Body of pancreas (tissue), 4 donors: ENCODE measurements at places on chromosomes 6 and 20. TPM values are rescaled to one million over a fixed set of nuclear protein-coding genes. Genes with fewer than 3 reads are reported as not detected.

ZC2HC1B gene
- not detected for total RNA-seq

FAM217A gene
- not detected for total RNA-seq

PCMT1 gene
- 26.7 TPM for total RNA-seq

UBD gene
- total RNA-seq: 10.1 TPM

KCNK15 gene
- 3.3 TPM for total RNA-seq

ABT1 gene
- 3.0 TPM for total RNA-seq

NHSL1 gene
- 7.3 TPM for total RNA-seq

EFCAB8 gene
- 0.26 TPM for total RNA-seq

BMP6 gene
- 1.8 TPM for total RNA-seq

GPX5 gene
- total RNA-seq: not detected

GRM1 gene
- under 0.01 TPM for total RNA-seq

DNA sequence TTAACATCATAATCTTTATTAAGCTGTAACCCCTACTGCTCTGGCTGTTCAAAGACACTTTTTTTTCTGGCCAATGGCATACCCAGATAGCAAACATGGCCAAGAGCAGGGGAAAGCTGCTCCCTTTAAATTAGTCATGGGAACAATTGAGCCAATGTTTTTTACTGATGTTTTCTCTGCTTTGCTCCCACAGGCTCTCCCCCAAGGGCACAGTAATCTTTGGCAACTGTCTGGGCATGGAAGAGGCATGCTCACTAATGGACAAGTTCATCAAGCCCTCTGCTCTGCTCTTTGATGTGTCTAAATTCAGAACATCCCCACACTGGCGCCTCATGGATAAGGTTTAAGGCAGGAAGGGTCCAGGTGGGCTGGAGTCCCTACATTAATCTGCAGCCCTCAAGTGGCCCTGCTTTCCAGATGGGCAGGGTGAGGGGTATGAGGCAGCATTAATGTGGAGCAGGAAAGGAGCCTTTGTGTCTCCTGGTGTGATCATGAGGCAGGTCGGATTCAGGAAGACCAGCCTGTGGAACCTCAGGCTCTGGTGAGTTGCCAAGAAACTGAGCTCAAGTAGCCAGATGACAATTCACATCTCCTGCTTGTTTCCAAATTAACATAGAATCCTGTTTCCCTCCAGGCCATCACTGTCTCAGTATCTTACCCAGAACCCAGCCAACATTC lies 227.0 kb upstream of the CST7 start:
- no peak for DNase-seq
- H3K4me1 ChIP-seq: no peaks in the 10 kb centered on the region
- H3K4me3 ChIP-seq: no peak overlapping the region
- H3K27me3 ChIP-seq: no peaks in the 10 kb centered on the region
- no peak overlapping the region for H3K27ac ChIP-seq
- no peaks in the 10 kb centered on the region for H3K36me3 ChIP-seq

GRCh38 chr6:118844915-118845314 lies 49.0 kb upstream of the ASF1A start:
- no peak for DNase-seq
- H3K27me3 ChIP-seq: no peaks in the 10 kb centered on the region
- no peak overlapping the region for H3K27ac ChIP-seq
- no peaks in the 10 kb centered on the region for H3K4me1 ChIP-seq

GRCh38 chr6:2168480-2168879 lies 76.9 kb downstream of the GMDS start:
- H3K4me1 ChIP-seq: peaks cover 32% of the 10 kb centered on the region
- no peak overlapping the region for H3K4me3 ChIP-seq
- H3K27ac ChIP-seq: no peak overlapping the region
- H3K27me3 ChIP-seq: no peaks in the 10 kb centered on the region

DNA sequence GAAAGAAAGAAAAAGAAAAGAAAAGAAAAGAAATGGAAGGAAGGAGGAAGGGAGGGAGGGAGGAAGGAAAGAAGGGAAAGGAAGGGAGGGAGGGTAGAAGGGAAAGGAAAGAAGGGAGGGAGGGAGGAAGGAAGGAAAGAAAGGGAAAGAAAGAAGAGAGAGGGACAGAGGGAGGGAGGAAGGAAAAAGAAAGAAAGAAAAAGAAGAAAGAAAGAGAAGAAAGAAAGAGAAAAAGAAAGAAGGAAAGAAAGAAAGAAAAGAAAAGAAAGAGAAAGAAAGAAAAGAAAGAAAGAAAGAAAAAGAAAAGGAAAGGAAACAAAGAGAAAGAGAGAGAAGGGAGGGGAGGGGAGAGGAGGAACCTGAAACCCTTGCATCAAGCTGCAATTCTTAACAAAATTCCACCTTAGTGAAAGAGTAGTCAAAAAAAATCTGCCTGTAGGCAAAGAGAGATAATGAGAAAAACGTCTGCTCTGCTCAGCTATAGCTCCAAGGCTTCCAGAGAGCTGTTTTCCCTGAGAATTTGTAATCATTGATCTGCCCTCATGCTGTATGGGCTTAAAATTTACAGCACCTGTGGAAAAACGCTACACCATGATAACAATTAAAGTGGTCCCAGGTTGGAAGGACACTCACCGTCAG lies 16.7 kb upstream of the MYCT1 start:
- no peaks in the 10 kb centered on the region for H3K4me1 ChIP-seq
- H3K4me3 ChIP-seq: no peak overlapping the region
- no peak for DNase-seq
- H3K27me3 ChIP-seq: no peaks in the 10 kb centered on the region
- no peaks in the 10 kb centered on the region for H3K36me3 ChIP-seq

DNA sequence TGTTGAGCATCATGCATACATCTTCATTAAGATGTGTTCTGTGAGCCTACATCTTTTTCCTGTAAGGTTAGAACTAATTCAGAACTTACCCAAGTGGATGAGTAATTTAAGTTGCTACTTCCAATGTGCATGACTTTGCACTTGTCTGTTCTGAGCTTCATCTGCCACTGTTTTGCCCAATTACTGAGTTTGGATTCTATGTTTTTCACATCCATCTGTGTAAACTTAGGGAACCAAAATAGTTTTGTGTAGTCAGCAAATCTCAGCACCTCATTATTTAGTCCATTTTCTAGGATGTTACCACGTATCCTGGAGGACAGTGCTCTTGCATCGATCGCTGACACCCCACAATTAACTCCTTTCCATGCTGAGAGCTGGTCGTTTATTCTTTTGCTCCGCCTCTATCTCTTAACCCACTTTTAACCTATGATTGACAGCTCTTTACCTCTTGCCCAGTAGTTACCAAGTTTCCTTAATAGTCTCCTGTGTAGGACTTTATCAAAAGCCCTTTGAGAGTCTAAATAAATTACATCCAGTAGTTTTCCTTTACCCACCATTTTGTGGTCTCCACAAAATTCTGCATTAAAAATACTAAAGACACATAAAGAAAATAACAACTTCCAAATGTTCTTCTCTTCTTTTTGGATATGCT lies 44.2 kb upstream of the CITED2 start:
- H3K27me3 ChIP-seq: no peaks in the 10 kb centered on the region
- DNase-seq: no peak
- no peak overlapping the region for H3K4me3 ChIP-seq
- H3K27ac ChIP-seq: no peak overlapping the region
- H3K4me1 ChIP-seq: peaks cover 25% of the 10 kb centered on the region

DNA sequence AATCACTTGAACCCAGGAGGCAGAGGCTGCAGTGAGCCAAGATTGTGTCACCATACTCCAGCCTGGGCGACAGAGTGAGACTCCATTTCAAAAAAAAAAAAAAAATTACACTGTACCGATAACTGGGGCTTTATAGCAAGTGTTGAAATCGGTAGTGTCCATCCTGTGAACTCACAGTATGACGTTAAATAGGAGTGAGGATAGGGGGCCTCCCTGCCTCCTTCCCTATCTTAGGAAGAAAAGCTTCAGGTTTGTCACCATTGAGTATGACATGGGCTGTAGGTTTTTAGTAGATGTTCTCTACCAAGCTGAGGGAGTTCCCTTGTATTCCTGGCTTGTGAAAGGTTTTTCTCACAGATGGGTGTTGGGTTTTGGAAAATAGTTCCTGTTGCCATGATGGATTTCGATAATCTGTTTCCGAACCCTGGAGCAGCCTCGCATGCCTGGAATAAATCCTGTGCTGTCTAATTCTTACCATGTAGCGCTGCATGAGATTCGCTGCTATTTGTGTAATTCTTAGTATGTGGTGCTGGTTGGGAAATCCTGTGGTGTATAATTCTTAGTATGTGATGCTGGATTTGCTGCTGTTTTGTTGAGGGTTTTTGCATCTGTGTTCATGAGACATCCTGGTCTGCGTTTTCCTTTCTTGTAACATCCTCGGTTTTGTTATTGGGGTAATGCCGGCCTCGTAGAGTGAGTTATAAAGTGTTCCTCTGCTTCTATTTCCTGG lies 23.6 kb downstream of the NTSR1 start:
- no peaks in the 10 kb centered on the region for H3K36me3 ChIP-seq
- H3K27ac ChIP-seq: no peak overlapping the region
- H3K4me1 ChIP-seq: no peaks in the 10 kb centered on the region
- no peaks in the 10 kb centered on the region for H3K27me3 ChIP-seq
- DNase-seq: no peak
- H3K4me3 ChIP-seq: no peak overlapping the region

GRCh38 chr6:140438346-140438735 lies 1063.9 kb upstream of the CITED2 start:
- H3K36me3 ChIP-seq: no peaks in the 10 kb centered on the region
- H3K4me1 ChIP-seq: no peaks in the 10 kb centered on the region
- no peak for DNase-seq
- H3K4me3 ChIP-seq: no peak overlapping the region
- no peak overlapping the region for H3K27ac ChIP-seq

DNA sequence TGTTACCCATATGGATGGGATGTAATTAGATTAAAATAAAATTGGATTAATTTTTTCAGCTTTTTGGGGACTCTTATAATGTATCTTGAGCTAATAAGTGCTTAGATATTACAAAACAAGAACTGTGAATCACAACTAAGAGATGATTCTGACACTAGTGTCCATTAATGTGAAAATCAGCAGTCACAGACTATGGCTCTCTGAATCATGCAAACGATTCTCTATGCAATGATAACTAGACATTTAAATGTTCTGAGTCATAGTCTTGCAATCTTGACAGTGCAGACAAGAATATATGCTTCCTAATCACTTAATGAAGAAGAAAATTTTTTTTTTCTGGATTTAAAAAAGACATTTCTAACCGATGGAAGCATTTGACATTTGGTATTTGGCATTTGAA lies 82.2 kb upstream of the OPRM1 start:
- H3K4me3 ChIP-seq: no peak overlapping the region
- no peak overlapping the region for H3K27ac ChIP-seq
- H3K4me1 ChIP-seq: no peaks in the 10 kb centered on the region

GRCh38 chr20:33279261-33279910 lies 3.6 kb upstream of the BPIFB1 start:
- no peak overlapping the region for H3K27ac ChIP-seq
- DNase-seq: no peak
- H3K36me3 ChIP-seq: no peaks in the 10 kb centered on the region
- no peak overlapping the region for H3K4me3 ChIP-seq

GRCh38 chr6:169241688-169242350 lies 11.8 kb downstream of the THBS2 start:
- no peaks in the 10 kb centered on the region for H3K4me1 ChIP-seq
- H3K27ac ChIP-seq: no peak overlapping the region
- no peak for DNase-seq
- no peak overlapping the region for H3K4me3 ChIP-seq
- no peaks in the 10 kb centered on the region for H3K36me3 ChIP-seq

- no peaks in the 10 kb centered on the region for H3K36me3 ChIP-seq
- no peak for DNase-seq
- H3K4me1 ChIP-seq: peaks cover 21% of the 10 kb centered on the region
- H3K27ac ChIP-seq: peak overlapping the region; percentile 63
These were observed 139.8 kb downstream of the DTNBP1 start for GRCh38 chr6:15522856-15523529.

DNA sequence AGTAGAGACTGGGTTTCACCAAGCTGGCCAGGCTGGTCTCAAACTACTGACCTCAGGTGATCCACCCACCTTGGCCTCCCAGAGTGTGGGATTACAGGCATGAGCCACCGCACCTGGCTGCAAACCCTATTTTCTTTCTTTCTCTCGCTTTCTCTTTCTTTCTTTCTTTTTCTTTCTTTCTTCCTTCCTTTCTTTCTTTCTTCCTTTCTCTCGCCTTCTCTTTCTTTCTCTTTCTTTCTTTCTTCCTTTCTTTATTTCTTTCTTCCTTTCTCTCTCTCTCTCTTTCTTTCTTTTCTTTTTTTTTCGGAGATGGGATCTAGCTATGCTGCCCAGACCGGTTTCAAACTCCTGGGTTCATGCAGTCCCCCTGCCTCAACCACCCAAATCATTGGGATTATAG lies 47.0 kb upstream of the TGM3 start:
- H3K4me3 ChIP-seq: no peak overlapping the region
- DNase-seq: no peak
- H3K27ac ChIP-seq: no peak overlapping the region
- no peaks in the 10 kb centered on the region for H3K27me3 ChIP-seq
- no peaks in the 10 kb centered on the region for H3K4me1 ChIP-seq
- H3K36me3 ChIP-seq: no peaks in the 10 kb centered on the region

- H3K4me3 ChIP-seq: no peak overlapping the region
- no peak overlapping the region for H3K27ac ChIP-seq
- no peaks in the 10 kb centered on the region for H3K27me3 ChIP-seq
- H3K4me1 ChIP-seq: no peaks in the 10 kb centered on the region
- H3K36me3 ChIP-seq: no peaks in the 10 kb centered on the region
- no peak for DNase-seq
These were observed 14.7 kb upstream of the SIRPB2 start for GRCh38 chr20:1505871-1506270.

DNA sequence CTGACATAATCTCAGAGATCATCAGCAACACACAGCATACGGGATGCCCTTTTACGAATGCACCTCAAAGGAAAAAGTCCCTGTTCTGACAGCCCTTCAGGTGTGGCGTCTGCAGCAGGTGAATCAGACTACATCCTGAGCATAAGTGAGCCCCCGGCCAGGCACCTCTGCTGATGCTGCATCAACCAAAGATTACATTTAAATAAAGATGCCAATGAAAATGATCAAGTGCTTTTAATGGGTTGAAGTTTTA lies 58.7 kb downstream of the INSM1 start:
- no peak overlapping the region for H3K27ac ChIP-seq
- H3K4me1 ChIP-seq: no peaks in the 10 kb centered on the region
- H3K27me3 ChIP-seq: no peaks in the 10 kb centered on the region
- no peak overlapping the region for H3K4me3 ChIP-seq
- no peak for DNase-seq
- H3K36me3 ChIP-seq: no peaks in the 10 kb centered on the region

DNA sequence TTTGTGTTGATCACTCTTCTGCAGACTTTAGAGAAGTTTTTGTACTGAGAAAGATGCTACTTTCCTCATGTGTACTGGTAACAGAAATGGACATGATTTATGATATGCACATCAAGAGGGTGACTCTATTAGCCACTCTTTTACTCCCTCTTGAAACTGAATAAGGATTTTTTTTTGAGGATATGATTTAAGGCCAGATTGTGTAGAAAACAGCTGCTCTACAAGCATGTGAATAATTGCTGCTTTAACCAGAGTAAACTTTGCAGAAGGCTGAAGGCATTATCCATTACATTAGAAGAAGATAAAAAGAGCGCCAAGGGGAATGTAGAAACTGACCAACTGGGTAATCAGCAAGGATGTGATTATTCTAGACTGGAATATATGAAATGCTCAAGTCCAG lies 276.2 kb upstream of the MAP3K7 start:
- no peaks in the 10 kb centered on the region for H3K4me1 ChIP-seq
- H3K27me3 ChIP-seq: no peaks in the 10 kb centered on the region
- no peaks in the 10 kb centered on the region for H3K36me3 ChIP-seq
